ENCODE measurements at places on chromosomes 16 and 17. TPM values are rescaled to one million over a fixed set of nuclear protein-coding genes. Genes with fewer than 3 reads are reported as not detected.

GRCh38 chr16:73152386-73153125 is 104.6 kb upstream of the ZFHX3 start:
- DNase-seq: no peak

- DNase-seq: peak; percentile 27
These were observed 74.1 kb downstream of the SNX11 start for GRCh38 chr17:48181653-48182052.

GRCh38 chr16:179211-180092 is 807 bp upstream of the HBQ1 start:
- DNase-seq: no peak

DNA sequence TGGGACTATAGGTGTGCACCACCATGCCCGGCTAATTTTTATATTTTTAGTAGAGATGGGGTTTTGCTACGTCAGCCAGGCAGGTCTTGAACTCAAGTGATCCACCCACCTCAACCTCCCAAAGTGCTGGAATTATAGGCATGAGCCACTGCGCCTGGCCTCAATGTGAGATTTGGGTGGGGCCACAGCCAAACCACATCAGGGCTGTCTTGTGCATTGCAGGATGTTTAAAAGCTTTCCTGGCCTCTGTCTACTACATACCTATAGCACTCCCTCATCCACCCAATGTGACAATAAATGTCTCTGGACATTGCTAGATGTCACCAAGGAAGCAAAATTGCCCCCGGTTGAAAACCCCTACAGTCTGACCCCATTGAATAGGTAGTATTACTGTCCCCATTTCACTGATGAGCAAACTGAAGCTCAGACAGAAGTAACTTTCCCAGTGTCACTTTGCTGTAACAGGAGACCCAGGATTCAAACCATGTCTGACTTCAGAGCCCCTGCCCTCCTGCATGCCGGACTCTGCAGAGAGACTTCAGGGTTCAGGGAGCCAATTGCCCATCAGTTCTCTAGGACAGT is 3.6 kb upstream of the MAP3K14 start:
- DNase-seq: peak; percentile 82

DNA sequence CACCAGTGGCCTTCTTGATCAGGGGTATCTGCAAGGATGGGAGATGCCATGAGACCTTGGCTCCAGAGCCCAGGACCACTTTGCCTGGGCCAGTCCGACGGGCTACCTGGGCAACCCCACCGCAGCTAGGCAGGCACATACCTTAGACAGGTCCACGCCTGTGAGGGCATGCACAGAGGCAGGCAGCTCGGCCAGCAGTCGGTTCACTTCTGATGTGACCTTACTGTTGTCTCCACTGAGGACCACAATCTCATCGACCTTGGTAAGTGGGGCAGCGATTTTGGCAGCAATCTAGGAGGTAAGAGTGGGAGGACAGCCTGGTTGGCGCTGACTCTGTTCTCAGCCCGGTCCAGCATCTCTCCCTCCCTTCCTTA is 17.0 kb downstream of the FLOT2 start:
- DNase-seq: no peak

DNA sequence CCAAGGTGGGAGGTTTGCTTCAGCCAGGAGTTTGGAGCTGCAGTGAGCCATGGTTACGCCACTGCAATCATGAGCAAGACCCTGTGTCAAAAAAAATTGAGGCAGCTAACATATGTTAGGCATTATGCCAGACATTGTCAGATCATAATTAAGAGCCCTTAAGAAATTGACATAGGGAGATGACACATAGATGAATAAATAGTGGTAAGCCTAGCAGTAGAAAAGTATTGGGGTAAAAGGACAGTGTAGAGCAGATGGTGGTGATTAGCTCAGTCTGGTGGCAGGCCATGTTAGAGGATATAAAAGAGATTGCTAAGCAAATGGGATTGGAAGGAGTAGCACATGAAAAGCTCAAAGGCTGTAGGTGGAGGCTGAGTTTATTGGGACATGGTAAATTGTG is 22.6 kb downstream of the SRCAP start:
- DNase-seq: no peak

DNA sequence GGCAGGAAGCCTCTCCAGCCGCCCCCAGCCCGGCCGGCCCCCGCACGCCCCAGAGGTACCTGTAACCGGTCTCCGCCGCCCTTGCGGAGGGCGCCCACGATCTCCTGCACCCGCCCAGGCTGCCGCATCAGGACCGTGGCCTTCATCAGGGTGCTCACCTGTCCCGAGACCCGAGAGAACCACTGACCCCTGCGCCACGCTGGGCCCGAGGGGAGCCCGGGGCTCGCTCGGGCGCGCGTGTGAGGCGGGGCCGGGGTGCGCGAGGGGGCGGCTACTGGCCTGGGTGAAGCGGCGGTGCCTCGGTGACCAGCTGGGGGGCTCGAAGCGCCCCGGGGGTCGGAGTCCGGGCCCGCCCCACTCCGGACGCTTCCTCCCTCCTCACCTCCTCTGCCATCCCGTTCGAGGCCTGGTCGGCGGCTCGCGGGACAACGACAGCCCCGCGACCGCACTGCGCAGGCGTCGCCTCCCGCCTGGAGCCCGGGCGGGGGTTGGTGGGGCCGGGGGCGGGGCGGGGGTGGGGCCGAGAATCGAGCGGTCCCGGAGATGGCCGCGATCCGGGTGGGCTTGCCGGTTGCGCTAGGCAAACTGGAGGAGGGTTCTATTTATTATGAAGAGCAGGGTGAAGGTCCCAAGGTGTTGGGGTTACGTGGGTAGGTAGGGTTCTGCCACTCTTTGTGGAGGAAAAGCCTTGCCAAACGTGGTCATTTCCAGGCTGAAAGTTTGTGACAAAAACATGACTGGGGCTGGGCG is at the start of gene NT5C3B:
Gene NT5C3B, minus strand, starts transcription at position 433 of the 750 bp plus-strand sequence. Its CDS starts 39 bp downstream, at position 394.
- no peak for DNase-seq

- DNase-seq: peak; percentile 13
These were observed 604 bp upstream of the ZC3H18 start for GRCh38 chr16:88569614-88569984.

- no peak for DNase-seq
These were observed 105.9 kb downstream of the ZFHX3 start for GRCh38 chr16:72942021-72942420.

DNA sequence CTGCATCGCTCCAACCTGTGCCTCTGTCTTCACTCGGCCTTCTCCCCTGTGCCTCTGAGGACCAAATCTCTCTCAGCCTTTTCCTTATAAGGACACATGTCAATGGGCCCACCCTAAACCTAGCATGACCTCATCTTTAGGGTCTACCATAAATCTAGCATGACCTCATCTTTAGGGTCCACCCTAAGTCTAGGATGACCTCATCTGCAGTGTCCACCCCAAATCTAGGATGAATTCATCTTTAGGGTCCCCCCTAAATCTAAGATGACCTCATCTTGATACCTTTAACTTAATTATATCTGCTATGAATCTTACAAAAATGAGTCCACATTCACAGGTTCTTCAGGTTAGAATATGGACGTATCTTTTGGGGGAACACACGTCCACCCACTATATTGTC is 131.1 kb upstream of the RPL38 start:
- DNase-seq: no peak

DNA sequence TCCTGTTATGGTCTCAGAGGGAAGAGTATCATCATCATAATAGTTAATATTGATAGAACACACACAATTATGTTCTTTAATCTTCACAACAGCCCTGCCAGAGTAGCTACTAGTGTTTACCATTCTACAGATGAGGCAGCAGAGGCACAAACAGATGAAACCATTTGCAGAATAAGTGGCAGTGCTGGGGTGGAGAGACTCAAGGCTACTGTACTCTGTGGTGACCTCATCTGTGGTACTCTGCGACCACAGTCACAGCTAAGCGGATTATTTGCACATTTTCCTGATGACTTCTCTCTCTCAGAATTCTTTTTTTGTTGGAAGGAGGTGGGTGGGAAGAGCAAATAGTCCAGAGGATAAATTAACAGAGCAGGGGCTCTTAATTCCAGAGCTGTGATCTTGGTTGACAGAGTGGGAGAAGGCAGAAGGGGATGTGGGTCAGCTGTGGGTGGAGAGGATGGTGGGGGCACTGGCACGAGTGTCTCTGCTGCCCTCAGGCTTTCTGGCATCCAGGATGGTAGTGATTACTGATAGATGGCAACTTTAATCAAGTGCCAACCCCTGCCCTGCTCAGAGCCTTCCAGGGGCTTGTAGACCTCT is 41.8 kb downstream of the MRM1 start:
- DNase-seq: no peak

DNA sequence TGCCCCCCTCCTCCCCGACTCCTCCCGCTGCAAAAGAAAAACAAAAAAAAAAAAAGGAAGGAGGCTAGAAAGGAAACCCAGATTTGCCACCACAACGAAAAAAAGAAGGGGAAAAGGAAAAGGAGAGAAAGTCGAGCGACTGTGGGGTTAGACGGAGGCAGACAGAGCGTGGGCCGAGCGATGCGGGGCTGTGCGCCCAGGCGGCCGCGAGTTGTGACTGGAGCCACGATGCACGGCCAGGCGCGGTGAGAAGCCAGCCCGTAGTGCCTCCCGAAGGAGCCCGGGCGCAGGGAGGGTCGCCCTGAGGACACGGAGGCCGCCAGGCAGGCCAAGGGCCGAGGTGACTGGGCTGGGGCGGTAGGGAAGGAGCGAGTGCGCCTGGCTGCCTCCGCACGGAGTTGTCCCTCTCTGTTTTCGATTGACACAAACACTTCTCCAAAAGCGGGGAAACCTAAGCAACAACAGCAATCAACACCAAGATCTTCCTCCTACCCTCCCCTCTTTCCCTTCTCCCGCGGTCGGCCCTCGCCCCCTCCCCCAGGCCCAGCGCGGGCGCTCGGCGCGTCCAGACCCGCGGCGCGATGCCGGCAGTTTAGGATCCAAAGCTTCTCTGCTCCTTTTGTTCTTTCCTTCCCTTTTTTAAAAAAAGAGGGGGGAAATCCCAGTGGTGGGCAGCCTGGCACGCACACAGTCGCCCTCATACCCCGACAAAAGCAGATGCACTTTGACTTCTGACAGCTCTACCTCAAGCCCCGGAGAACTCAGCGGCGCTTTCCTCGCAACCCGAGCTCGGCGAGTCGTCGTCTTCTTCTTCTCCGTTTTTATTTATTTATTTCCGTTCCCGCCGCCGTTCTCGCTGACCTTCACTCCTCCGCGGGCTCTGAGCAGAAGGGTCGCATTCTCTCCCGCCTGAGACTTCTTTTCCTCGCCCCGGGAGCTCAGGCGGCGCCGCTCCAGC is at the start of gene LHX1:
Gene LHX1, plus strand, starts transcription at position 475 of the 958 bp plus-strand sequence. CDS start 723 bp downstream, outside the sequence.
- no peak for DNase-seq

DNA sequence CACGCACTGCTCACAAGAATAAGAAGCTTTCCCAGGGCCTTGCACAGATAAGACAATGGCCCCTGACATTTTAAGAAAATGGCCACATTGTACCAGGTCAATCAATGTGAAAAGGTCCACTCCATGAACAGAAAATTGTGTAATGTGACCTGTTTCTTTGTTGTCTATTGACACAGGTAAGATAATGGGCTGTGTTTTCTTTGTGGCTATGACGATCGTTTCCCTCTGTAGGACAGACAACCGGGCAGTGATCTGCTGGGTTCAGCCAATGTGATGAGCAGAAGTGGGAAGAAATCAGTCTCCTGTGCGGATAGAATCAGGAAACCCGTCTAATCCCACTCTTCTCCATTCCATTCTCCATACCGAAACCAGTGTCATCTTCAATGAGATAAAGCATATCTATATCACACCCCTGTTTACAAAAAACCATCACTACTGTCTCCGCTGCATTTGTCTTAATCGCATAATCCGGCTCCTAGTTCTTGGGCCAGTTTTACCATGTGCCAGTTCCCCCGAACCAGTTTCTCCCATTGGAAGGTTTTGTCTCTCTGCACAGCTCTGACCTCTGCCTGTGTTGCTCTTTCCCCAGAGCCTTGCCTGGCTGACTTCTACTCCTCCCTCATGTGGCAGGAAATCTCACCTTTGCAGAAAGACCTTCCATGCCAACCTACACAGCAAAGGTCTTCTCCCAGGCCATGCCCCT is 66.9 kb upstream of the ATF7IP2 start:
- DNase-seq: no peak

ULK2 gene
- total RNA-seq: 22.1 TPM

TUBG2 gene
- 12.1 TPM for total RNA-seq

GAST gene
- not detected for total RNA-seq

CLCN7 gene
- 432 TPM for total RNA-seq

KRT23 gene
- total RNA-seq: not detected

CACNG5 gene
- total RNA-seq: not detected

VMO1 gene
- 0.27 TPM for total RNA-seq

ZG16 gene
- not detected for total RNA-seq

TEX19 gene
- not detected for total RNA-seq

RNF222 gene
- not detected for total RNA-seq
